Left cardiac atrium (tissue), 4 donors: ENCODE measurements at places on chromosomes 5 and 9. TPM values are rescaled to one million over a fixed set of nuclear protein-coding genes. Genes with fewer than 3 reads are reported as not detected.

AGXT2 gene
- total RNA-seq = not detected

PCDHA1 gene
- total RNA-seq = not detected

PLPP7 gene
- total RNA-seq = 82.7 TPM

SPATA31A3 gene
- not detected for total RNA-seq

UBE2QL1 gene
- total RNA-seq = 5.6 TPM

TCF7 gene
- total RNA-seq = 3.3 TPM

DOLPP1 gene
- 5.0 TPM for total RNA-seq

HINT2 gene
- total RNA-seq = 53.4 TPM

LRRC19 gene
- not detected for total RNA-seq

F2R gene
- 6.5 TPM for total RNA-seq

FAM169A gene
- total RNA-seq = 6.9 TPM

GCNT1 gene
- 4.3 TPM for total RNA-seq

DNA sequence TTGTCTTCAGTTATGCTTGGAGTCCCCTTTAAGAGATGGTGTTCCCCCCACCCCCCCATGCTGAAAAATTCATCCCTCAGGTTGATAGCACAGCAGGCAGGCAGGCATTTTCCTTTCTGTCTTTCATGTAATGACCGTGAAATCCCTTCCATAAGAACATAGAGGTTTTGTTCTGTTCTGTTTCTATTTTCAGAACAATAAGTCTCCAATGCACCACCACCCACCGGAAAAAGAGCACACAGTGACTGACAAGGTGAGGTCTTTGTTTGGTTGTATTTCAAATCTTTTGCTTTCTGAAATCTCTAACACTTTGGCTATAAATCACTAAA is 52.4 kb downstream of the DMRT2 start:
- DNase-seq = no peak

- no peak for DNase-seq
These were observed 49.1 kb downstream of the BNC2 start for GRCh38 chr9:16821344-16821743.

- peak; percentile 48 for DNase-seq
These were observed 56.7 kb upstream of the SLC28A3 start for GRCh38 chr9:84397151-84397728.

DNA sequence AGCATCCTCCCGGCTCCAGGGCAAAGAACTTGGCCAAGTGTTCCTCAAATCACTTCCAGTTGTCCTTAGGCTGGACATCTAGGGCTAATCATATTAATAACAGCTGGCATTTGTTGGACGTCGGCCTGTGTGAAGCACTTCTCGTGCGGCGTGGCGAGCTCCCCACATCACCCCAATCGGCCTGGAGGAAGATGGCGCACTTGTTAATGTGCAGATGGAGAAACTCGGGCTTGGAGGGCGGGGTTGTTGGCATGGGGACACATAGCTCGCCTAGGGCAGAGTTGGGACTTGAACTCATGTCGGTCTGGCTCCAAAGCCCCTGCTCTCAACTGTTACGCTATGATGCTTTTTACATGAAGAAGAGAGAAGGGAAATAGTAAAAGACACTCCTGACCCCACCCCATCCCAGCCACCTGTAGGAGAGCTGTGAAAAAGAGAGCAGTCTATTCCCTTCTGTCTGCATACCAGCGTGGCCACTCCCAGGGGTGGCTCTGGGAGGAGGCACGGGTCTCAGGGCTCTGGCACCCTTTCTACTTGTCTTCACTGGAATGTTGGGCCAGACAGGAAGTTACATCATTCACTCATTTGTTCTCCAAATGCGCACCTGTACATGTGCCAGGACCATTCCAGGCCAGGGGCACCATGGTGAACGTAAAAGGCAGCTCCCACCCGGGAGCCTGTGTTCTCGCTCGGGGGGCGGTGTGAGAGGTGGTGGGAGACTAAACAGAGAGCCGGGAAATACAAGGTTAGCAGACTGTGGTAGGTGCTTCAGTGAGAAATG is 12.8 kb upstream of the NUP214 start:
- DNase-seq = no peak

GRCh38 chr5:33272288-33272687 is 168.5 kb upstream of the TARS1 start:
- no peak for DNase-seq

- DNase-seq = no peak
These were observed 13.9 kb upstream of the ADAMTSL1 start for GRCh38 chr9:18459962-18460584.

- no peak for DNase-seq
These were observed 116.3 kb upstream of the SLC25A48 start for GRCh38 chr5:135718151-135718550.

DNA sequence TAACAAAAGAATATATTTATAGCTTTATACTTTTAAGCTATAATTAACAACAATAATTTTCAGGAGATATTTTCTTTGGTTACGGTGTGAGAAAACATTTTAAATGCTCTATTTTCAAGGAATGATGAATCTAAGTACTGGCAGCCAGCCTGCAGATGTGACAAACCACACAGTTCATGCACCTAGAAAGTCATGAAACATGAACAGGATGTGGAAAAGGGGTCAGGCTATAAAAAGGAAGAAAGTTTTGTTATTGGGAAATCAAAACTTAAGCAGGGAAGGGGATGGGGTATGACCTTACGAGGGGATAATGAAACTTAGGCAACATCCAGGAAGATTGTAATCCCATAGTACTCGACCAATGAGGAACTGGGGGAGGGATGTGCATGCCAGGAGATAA is 508.7 kb upstream of the GRAMD2B start:
- no peak for DNase-seq

DNA sequence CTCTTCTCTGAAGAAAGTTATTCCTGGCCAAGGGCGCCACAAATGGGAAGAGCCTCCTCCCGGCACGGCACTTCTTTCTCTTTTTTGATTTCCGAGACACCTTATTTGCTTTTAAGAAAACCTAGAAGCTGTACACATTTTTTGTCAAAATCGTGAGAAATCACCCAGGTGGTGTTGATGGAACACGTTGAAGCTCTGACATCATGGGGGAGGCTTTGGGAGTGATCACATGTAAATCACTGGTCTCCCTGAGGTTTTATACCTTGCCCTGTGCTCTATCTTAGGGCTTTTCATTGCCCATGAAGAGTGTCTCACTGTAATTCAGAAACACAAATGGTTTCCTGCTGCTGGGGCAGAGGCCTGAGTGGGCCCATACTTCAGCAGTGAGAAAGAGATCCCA is 27.4 kb downstream of the SLC36A1 start:
- DNase-seq = no peak

DNA sequence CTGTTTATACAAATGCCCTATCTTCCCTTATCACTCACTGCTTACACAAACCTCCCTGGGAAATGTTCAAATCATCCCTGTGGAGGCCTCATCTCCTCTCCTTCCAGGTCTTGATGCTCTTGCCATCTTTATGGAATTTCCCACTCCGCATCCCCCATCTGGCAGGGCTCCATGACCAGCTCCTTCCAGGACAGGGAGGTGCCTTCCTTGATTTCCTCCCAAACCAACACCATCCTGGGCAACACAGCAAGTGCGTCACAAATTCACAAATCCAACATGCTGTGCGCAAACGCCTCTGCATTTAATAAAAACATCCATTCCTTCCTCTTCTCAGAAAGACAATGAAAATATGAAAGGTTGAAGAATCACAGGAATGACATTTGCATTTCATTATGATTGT is 51.7 kb downstream of the EPB41L4A start:
- peak; percentile 67 for DNase-seq

GRCh38 chr9:115694014-115694413 is 459.6 kb upstream of the PAPPA start:
- no peak for DNase-seq

- DNase-seq = no peak
These were observed 55.1 kb downstream of the CDK5RAP2 start for GRCh38 chr9:120524863-120525262.

- DNase-seq = no peak
These were observed 140.5 kb downstream of the TTLL11 start for GRCh38 chr9:121952611-121953010.

DNA sequence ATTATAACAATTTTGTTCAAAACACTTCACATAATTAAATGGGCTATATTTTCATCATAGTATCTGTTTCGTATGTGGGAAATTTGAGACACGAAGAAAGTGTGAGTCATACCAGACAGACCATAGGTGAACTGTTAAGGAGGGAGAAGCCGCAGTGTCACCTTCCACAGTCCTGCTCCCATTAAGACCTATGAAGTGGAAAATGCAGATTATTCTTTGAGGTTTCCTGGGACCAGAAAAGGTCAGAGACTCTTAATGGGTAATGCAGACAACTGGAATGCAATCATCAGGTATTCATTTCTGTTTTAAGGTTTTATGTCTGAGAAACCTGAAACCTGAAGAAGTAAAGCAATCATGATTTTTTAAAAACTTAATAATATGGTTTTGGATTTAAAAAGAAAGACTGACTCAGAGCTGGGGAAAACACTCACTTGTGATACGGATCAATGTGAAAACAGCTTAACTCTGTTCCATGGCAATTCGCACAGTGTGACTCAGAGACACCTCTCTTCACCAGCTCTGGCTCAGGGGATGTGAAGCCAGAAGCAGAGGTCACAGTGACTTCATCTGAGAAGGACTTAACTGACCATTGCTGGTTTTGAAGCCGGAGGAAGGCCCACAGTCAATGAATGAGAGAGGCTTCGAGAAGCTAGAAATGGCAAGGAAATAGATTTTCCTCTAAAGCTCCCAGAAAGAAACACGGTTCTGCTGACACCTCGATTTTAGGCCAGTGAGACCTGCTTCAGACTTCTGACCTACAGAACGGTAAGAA is 17.2 kb upstream of the GCNT1 start:
- DNase-seq = no peak

DNA sequence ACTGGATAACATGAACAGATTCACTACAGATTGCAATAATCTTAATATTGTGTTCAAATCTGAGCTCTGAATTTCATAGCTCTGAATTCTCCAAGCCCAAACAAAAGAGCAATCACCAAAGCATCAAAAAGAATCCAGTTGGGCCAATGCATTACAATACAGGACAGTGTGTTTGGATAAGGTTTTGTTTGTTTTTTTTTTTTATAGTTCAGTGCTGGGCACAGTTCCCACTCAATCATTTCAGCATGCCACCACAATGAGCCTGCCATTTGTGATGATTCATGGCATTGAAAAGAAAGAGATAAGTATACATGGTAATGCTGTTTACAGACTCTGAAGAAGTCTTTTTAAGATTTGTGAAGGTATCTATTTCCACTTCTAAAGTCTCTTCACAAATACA is 1.7 kb upstream of the HTR1A start:
- no peak for DNase-seq

GRCh38 chr9:136902259-136902821 is 16.0 kb downstream of the TRAF2 start:
- peak; percentile 72 for DNase-seq

DNA sequence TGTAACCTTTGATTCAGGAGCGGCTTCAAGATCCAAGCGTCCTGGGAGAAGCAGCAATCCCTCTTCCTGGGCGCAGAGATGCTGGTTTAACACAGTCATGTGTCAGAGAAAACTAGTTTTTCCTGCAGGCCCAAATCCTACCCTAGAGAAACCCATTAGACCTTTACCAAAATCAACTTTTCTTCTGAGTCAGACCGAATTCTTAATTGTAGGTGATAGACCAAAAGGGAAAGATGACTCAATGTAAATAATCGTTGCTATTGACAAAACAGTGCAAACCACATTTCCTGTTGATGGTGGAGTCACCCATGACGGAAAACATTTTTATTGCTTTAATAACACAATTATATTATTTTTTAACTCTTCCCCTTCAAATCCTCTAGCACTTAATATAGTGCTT is 40.1 kb downstream of the SLC1A1 start:
- DNase-seq = no peak

DNA sequence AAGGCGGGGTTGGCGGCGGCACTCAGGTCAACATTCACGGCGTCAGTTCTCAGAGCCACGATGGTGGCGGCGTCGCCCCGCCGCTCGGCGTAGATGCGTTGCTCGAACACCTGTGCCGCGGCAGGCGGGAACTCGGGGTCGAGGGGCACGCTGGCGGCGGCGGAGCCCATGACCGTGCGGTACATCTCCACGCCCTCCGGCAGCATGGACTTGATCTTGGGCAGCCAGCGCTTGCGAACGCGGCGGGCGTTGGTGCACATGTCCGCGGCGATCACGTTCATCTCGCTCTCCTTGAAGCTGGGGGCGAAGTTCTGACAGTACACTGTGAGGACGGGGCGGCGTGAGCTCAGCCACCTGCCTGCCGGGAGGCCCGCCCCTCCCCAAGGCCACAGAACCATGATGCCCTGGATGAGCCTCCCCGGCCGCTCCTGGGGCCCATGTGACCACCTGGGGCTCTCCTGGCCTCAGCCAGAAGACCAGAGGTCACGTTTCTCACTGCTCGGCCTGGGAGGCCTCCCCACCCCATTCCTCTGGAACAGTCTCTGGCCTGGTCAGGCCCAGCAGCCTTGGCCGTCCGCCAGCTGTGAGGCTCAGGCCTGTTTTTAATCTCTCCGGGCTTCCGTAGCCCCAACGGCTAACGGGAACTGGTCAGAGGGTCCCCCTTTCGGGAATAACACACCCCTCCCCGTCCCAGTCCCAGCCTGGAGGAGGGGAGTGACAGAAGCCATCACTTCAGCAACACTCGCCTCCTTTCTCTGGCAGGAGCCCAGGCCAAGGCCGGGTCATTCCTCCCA is 50.7 kb upstream of the UBAC1 start:
- peak; percentile 94 for DNase-seq

DNA sequence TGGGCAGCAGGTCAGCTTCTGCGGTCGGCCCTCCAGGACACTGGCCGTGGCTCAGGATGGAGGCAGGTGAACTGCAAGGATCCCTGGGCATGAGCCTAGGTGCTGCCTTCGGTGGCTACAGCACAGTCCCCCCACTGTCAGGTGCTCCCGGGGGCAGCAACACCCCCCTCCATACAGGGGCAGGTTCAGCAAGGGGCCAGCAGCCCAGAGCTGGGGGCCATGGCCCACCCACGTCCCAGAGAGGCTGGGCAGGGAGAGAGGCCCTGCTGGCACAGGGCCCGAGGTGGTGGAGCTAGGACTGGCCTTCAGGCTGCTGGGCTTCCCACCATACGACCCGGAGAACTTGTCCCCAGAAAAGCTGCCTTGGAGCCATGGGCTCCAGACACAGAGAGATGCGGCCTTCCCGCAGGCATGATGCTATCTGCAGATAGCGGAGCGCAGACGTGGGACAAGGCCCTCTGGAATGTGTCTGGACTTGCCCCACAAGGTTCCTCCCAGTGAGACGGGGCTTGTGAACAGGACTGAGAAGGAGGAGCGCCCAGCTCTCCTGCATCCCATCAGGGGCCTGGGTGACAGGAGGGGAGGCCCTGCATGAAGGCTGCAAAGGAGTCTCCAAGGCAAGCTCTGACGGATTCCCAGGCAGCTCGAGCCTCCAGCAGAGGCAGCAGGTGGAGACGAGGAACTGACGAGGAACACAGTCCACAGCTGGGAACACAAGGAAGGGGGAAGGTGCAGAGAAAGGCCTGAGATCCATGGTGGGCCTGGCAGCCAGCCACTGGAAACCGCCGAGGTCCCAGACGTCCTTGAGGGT is 111.1 kb downstream of the VAV2 start:
- no peak for DNase-seq

DNA sequence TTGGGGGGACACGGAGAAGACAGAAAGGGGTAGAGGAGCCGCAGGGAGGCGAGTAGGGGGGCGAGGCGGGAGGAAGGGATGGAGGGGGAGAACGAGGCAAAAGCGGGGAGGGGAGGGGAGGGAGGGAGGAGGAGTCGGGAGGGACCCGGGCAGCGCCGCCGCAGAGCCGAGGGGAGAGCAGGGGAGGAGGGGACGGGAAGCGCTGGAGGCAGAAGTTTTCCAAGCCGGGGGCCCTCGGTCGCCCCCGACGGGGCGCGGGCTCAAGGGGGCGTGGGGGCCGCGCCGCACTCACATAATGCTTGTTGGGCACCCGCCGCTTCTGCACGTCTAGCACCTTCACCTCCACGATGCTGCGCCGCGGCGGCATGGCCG is 353 bp downstream of the SH3PXD2B start:
- peak; percentile 63 for DNase-seq

GRCh38 chr5:100788417-100788816 is 114.7 kb downstream of the ST8SIA4 start:
- DNase-seq = no peak
